GM12878 (cell line): ENCODE measurements at places on chromosomes 12 and 14.

- DNase-seq: no peak
These were observed 19.5 kb downstream of the COX16 start for GRCh38 chr14:70340002-70340401.

- DNase-seq: no peak
These were observed 23.3 kb downstream of the LMNTD1 start for GRCh38 chr12:25529738-25530137.

GRCh38 chr12:117053050-117053400, 46.2 kb downstream of the TESC start:
- DNase-seq: no peak

GRCh38 chr14:22390824-22391461, 198.1 kb downstream of the DAD1 start:
- peak; percentile 63 for DNase-seq

- peak; percentile 97 for DNase-seq
These were observed 92.9 kb upstream of the EGLN3 start for GRCh38 chr14:34043627-34044372.
